ENCODE measurements at places on chromosomes 2 and 18. TPM values are rescaled to one million over a fixed set of nuclear protein-coding genes. Genes with fewer than 3 reads are reported as not detected.

IL1A gene
- total RNA-seq = not detected

ATP8B1 gene
- 38.7 TPM for total RNA-seq

TTC27 gene
- 15.6 TPM for total RNA-seq

HTR2B gene
- total RNA-seq = 3.9 TPM

ERFE gene
- total RNA-seq = 1.0 TPM

CAVIN2 gene
- total RNA-seq = 6.6 TPM

SGPP2 gene
- total RNA-seq = not detected

FRZB gene
- total RNA-seq = 47.3 TPM

POMC gene
- total RNA-seq = not detected

PTPRN gene
- total RNA-seq = 0.24 TPM

C2orf42 gene
- 21.9 TPM for total RNA-seq
